Upper lobe of left lung (tissue), 6 donors: ENCODE measurements at places on chromosomes 6 and 20.

DNA sequence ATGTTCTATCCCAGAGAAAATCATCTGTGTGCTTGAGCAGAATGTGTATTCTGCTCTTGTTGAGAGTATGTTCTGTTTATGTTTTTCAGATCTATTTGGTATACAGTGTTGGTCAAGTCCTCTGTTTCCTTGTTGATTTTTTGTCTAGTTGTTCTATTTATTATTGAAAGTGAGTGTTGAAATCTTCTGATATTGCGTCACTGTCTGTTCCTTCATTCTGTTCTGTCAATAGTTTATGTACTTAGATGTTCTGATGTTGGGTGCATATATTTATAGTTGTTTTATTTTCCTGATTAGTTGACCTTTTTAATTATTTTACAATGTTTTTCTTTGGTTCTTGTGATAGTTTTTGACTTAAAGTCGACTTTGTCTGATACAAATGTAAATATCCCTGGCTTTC lies 458.7 kb upstream of the HSF2 start:
- DNase-seq: no peak

DNA sequence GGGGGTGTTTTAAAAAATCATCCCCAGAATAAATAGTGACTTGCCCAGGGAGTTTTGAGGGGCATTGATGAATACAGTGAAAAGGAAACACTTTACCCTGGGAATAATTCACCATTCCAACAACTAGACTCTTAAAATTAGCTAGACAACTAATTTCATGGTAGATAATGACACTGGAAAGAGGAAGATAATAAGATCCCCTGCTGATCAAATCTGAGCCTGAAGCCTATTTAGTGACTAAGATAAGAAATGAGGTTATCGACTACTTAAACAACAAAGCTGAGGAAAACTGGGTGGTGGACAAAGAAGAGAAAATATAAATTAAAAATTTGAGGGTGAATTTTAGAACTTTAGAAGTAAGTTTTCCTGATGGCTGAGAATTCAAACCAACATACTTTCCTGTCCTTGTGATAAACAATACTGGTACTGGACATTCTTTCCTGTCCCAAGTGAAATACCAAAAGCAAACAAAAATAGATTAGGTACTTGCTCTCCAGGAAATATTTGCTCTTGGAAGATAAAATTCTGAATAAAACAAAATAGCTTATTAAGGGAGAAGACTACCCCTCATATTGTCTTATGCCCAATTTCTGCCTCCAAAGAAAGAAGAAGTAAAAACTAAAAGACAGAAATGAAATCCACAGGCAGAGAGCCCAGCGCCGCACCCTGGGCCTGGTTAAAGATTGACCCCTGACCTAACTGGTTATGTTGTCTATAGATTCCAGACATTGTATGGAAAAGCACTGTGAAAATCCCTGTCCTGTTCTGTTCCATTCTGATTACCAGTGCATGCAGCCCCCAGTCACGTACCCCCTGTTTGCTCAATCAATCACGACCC lies 64.0 kb upstream of the ADGRF4 start:
- no peak for DNase-seq

- no peak for DNase-seq
These were observed 41.1 kb upstream of the HBS1L start for GRCh38 chr6:135095716-135096115.

DNA sequence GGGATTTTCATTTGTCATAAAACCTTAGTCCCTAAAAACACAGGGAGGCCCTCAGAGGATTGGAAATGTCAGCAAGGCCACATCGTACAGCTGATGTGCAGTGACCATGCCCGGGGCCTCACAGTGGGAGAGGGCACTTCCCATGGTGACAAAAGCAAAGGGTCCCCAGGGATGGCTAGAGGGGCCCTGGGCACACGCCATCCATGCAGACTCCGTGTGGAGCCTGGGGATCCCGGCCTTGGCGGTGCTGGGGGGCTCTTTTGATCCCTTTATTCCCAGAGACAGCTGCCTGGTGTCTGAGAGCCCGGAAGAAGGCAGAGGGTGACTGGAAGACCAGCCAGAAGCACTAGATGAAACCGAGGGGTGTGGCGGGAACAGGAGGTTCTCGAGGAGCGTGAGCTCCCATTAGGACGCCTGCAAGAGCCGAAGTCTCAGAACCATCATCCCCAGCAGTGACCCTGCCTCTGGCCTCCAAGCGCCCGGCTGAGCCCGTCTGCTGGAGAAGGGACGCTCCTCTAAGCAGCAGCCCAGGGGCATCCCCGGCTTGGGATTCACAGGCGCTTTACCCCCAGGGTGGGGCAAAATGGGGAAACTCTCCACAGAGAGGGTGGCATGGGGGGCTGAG lies 49.1 kb upstream of the FRMD1 start:
- no peak for DNase-seq

DNA sequence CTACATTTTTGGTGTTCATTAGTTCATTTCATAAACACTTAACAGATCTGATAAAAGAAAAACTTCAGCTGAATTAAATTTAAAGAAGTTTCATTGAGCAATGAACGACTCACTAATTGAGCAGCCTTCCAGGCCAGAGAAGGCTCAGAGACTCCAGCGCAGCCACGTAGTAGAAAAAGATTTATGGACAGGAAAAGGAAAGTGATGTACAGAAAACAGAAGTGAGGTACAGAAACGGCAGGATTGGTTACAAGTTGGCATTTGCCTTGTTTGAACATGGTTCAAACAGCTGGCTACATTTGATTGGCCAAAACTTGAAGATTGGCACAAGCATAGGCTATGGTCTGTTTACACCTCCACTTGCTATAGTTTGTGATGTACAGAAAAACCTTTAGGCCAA lies 166.3 kb upstream of the DTNBP1 start:
- DNase-seq: no peak
